ENCODE measurements at places on chromosomes 2 and 18. TPM values are rescaled to one million over a fixed set of nuclear protein-coding genes. Genes with fewer than 3 reads are reported as not detected.

The CROCC2 gene
- total RNA-seq = not detected

The DSG4 gene
- total RNA-seq = not detected

The HJURP gene
- total RNA-seq = 1.9 TPM

The TRIM43 gene
- not detected for total RNA-seq

The RFX8 gene
- total RNA-seq = 2.0 TPM

The TUBA4B gene
- total RNA-seq = not detected

The SLC23A3 gene
- 0.38 TPM for total RNA-seq

The CMPK2 gene
- 2.4 TPM for total RNA-seq

The FTCDNL1 gene
- total RNA-seq = 4.9 TPM

The CHST9 gene
- not detected for total RNA-seq

The PCGF1 gene
- 12.6 TPM for total RNA-seq

The CCDC148 gene
- total RNA-seq = 0.51 TPM

The DAPL1 gene
- not detected for total RNA-seq

The SAG gene
- total RNA-seq = not detected

The ZCCHC2 gene
- 48.1 TPM for total RNA-seq

The ABCG5 gene
- not detected for total RNA-seq

The OTOF gene
- 0.44 TPM for total RNA-seq

The HOXD4 gene
- 1.5 TPM for total RNA-seq

The AQP12B gene
- not detected for total RNA-seq

The GDF7 gene
- total RNA-seq = under 0.01 TPM

The GCG gene
- not detected for total RNA-seq

The PLCD4 gene
- 1.5 TPM for total RNA-seq

The C2orf81 gene
- total RNA-seq = 1.4 TPM

The SERPINB11 gene
- not detected for total RNA-seq
